Activated T-cell treated with anti-CD3 and anti-CD28 coated beads, Interleukin-2, amount 50 U/mL, for 72 hours (primary cell): ENCODE measurements at places on chromosomes 3 and 15. TPM values are rescaled to one million over a fixed set of nuclear protein-coding genes. Genes with fewer than 3 reads are reported as not detected.

GRCh38 chr15:51312166-51313073 lies 26.0 kb downstream of the CYP19A1 start:
- H3K4me3 ChIP-seq = no peak overlapping the region
- H3K4me1 ChIP-seq = no peaks in the 10 kb centered on the region
- no peak for DNase-seq
- no peaks in the 10 kb centered on the region for H3K27me3 ChIP-seq
- H3K36me3 ChIP-seq = no peaks in the 10 kb centered on the region

DNA sequence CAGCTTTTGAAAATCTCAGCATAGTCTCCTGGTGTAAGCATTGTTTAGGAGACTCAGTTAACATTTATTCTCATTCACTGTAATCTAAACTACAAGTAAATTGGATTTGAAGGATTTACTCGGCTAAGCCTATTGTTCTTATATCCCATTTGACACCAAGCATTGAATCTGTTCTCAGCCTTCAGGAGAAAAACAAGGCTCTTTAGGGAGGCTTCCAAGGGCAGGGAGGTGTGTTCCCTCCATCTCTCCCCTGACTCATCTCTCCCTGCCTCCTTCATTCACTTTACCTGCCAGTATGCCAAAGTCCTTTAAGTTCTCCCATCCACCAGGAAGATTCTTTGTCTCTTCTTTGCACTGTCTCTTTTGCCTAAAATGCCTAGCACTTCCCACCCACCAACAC lies 347.8 kb downstream of the MFSD1 start:
- H3K36me3 ChIP-seq = no peaks in the 10 kb centered on the region
- no peaks in the 10 kb centered on the region for H3K27me3 ChIP-seq
- H3K27ac ChIP-seq = no peak overlapping the region

- H3K4me3 ChIP-seq = no peak overlapping the region
- peaks cover 11% of the 10 kb centered on the region for H3K36me3 ChIP-seq
- peaks cover 6% of the 10 kb centered on the region for H3K4me1 ChIP-seq
Measured at GRCh38 chr15:52626671-52627369, 52.4 kb downstream of the ATOSA start.

DNA sequence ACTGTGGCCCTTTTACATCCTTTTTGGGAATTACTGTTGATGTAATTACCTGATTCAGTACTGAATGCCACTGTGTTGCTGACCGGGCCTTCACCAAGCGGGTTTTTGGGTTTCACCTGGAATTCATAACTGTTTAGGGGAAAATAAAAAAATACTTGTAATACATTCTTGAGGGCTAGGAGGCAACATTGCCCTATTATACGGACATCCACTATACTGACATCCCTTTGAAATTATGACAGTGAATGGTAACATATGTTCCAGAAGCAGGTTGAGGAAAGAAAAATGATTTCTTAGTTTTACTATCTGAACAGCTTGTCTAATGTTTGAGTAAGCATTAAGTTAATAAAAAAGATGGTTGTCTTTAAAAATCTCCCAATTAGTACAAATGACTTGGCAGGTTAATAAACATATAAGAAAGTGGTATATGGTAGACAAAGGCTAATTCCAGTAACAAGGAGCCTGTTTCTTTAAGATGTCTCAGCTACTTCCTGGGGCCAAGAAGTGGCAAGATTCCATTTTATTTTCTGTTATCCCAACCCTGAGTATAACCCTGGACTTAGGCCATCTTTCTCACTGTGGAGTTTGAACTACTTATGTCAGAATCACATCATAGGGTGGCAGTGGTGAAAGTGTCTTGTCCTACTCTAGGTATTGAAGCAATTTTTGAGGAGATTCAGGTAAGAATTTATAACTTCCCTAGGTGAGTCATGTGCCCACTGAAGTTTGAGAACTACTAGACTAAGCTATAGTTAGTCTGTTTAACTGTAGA lies 45.5 kb downstream of the TFG start:
- no peak for DNase-seq
- H3K27ac ChIP-seq = no peak overlapping the region
- no peaks in the 10 kb centered on the region for H3K27me3 ChIP-seq
- H3K4me1 ChIP-seq = peaks cover 2% of the 10 kb centered on the region
- no peak overlapping the region for H3K4me3 ChIP-seq
- H3K36me3 ChIP-seq = peaks cover 2% of the 10 kb centered on the region

GRCh38 chr15:80822256-80822655 lies 43.1 kb downstream of the CEMIP start:
- H3K36me3 ChIP-seq = no peaks in the 10 kb centered on the region
- H3K27ac ChIP-seq = no peak overlapping the region
- DNase-seq = no peak
- peaks cover 6% of the 10 kb centered on the region for H3K27me3 ChIP-seq
- H3K4me3 ChIP-seq = no peak overlapping the region

GRCh38 chr15:48432688-48433087 lies 101.5 kb downstream of the DUT start:
- H3K36me3 ChIP-seq = no peaks in the 10 kb centered on the region
- H3K4me1 ChIP-seq = peaks cover 8% of the 10 kb centered on the region

GRCh38 chr15:57494581-57494980 lies 97.1 kb upstream of the MYZAP start:
- H3K36me3 ChIP-seq = no peaks in the 10 kb centered on the region
- DNase-seq = no peak
- H3K4me1 ChIP-seq = no peaks in the 10 kb centered on the region
- no peak overlapping the region for H3K4me3 ChIP-seq

- no peaks in the 10 kb centered on the region for H3K4me1 ChIP-seq
- no peaks in the 10 kb centered on the region for H3K36me3 ChIP-seq
- H3K27me3 ChIP-seq = no peaks in the 10 kb centered on the region
- DNase-seq = no peak
Measured at GRCh38 chr3:157467200-157467599, 30.6 kb downstream of the PTX3 start.

GRCh38 chr3:113839551-113839950 lies 963 bp downstream of the GRAMD1C start:
- peak overlapping the region; percentile 83 for H3K4me3 ChIP-seq
- H3K4me1 ChIP-seq = peaks cover 7% of the 10 kb centered on the region
- H3K27me3 ChIP-seq = peaks cover 5% of the 10 kb centered on the region
- no peak overlapping the region for H3K27ac ChIP-seq
- no peaks in the 10 kb centered on the region for H3K36me3 ChIP-seq
- no peak for DNase-seq

DNA sequence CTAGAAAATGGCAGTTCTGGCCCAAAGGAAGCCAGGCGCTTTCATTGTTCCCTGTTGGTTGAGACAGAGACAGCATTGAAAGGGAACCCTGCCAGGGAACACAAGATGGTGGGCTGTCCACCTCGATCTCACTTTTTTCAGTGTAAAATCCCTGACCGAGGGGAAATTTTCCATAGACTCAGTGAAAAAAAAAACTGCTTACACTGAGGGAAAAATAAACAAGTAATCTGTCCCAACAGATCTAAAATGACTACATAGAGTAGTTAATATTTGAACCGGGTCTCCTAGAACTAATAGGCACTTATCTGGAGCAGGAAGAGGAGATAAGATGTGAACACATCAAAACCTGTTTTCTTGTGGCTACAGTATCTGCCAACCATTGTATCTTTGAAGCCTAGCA lies 763.4 kb upstream of the GOLIM4 start:
- no peaks in the 10 kb centered on the region for H3K36me3 ChIP-seq
- H3K27me3 ChIP-seq = peaks cover 7% of the 10 kb centered on the region
- H3K4me3 ChIP-seq = no peak overlapping the region
- H3K4me1 ChIP-seq = no peaks in the 10 kb centered on the region
- no peak for DNase-seq
- no peak overlapping the region for H3K27ac ChIP-seq

GRCh38 chr3:151501923-151502632 lies 41.2 kb upstream of the IGSF10 start:
- H3K4me3 ChIP-seq = no peak overlapping the region
- H3K27me3 ChIP-seq = peaks cover 5% of the 10 kb centered on the region
- DNase-seq = no peak
- H3K36me3 ChIP-seq = no peaks in the 10 kb centered on the region

DNA sequence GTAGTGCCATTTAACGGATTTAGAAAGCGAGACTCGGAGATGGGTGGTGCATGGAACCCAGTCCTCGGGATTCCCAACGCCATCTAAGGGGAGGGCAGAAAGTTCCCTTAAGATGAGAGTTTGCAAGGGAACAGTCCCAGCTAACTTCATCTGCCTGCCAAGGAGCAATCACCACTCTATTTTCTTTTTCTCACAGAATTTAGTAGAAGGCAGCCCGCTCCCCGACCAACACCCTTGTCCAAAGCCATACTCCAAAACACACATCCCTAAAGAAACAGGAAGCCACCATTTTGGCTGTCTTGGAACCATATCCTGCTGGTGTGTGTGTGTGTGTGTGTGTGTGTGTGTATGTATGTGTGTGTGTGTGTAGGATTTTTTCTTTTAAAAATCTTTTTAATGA lies 7.1 kb upstream of the FGD5 start:
- H3K4me3 ChIP-seq = no peak overlapping the region
- DNase-seq = no peak
- H3K27ac ChIP-seq = no peak overlapping the region
- H3K36me3 ChIP-seq = no peaks in the 10 kb centered on the region
- peaks cover 70% of the 10 kb centered on the region for H3K27me3 ChIP-seq
- peaks cover 10% of the 10 kb centered on the region for H3K4me1 ChIP-seq

DNA sequence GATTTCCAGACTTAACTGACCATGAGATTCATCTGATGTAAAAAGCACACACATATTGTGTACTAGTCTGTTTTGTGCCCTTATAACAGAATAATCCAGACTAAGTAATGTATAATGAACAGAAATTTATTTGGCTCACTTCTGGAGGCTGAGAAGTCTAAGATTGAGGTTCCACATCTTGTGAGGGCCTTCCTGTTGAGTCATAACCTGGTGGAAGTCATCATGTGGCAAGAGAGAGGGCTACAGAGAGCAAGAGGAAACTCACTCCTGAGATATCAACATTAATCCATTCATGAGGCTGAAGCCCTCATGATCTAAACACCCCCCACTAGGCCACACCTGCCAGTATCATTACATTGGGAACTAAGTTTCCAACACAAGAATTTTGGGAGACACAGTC lies 977.6 kb downstream of the MCTP2 start:
- H3K4me3 ChIP-seq = no peak overlapping the region
- H3K27ac ChIP-seq = no peak overlapping the region
- peaks cover 3% of the 10 kb centered on the region for H3K36me3 ChIP-seq
- DNase-seq = no peak
- no peaks in the 10 kb centered on the region for H3K4me1 ChIP-seq

GRCh38 chr3:61632568-61633175 lies 71.3 kb downstream of the PTPRG start:
- no peaks in the 10 kb centered on the region for H3K36me3 ChIP-seq
- H3K27ac ChIP-seq = no peak overlapping the region
- H3K27me3 ChIP-seq = no peaks in the 10 kb centered on the region
- DNase-seq = no peak
- no peaks in the 10 kb centered on the region for H3K4me1 ChIP-seq
- no peak overlapping the region for H3K4me3 ChIP-seq

DNA sequence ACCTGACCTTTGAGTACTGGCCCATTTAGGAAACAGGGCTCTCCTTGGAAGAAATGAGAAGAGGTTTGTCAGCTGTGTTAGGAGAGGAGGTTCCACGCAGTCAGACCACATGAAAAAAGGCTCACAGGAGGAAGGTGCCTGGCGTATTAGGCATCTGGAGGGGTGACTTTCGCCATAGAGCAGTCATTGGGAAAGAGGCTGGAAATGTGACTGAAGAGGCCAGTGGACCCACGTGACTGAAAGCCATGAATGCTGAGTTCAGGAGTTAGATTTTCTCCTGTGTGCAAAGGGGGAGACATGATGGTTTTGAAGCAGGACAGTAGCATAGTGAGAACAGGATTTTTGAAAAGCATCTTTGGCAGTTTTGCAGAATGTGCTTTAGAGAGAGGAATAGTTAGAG lies 29.7 kb upstream of the RNF7 start:
- H3K4me1 ChIP-seq = peaks cover 6% of the 10 kb centered on the region
- DNase-seq = no peak
- no peaks in the 10 kb centered on the region for H3K36me3 ChIP-seq
- H3K27ac ChIP-seq = no peak overlapping the region
- H3K4me3 ChIP-seq = no peak overlapping the region

DNA sequence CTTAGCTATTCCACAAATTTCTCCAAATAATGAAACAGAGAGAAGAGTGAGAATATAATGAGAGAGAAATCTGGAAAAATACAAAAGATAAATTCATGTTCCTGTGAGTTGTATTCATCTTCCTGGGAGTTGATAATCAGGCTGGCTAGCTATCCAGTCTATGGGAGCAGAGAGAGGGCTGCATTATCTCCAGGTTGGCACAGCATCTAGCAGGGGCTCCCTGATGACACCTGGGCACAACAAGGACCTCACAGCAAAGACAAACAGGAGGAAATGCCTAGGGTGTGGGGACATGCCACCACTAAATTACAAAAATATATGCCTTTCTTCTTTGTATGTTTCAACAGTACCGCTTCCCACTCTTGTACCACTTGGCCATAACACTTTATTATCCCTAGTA lies 1.9 kb downstream of the EHD4 start:
- DNase-seq = no peak
- peaks cover 62% of the 10 kb centered on the region for H3K4me1 ChIP-seq
- H3K27me3 ChIP-seq = peaks cover 18% of the 10 kb centered on the region
- H3K27ac ChIP-seq = peak overlapping the region; percentile 99

DNA sequence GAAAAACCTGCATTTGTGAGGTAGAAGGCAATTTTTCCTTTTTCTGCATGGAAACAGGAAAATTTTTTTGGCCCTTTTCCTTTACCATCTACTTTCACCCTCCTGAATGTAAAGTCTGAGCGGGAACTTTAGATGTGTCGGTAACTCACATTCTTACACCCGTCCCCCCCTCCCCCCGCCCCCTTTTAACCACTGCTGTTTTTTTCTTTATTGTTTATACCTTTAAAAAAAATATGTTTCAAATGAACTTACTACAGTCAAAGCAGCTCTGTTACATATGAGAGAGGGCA lies 487 bp upstream of the HES1 start:
- H3K4me3 ChIP-seq = peak overlapping the region; percentile 84
- H3K4me1 ChIP-seq = peaks cover 57% of the 10 kb centered on the region
- no peak for DNase-seq
- H3K27me3 ChIP-seq = peaks cover 81% of the 10 kb centered on the region
- no peaks in the 10 kb centered on the region for H3K36me3 ChIP-seq

CEP63 gene
- 33.6 TPM for total RNA-seq

PLCH1 gene
- total RNA-seq = 1.1 TPM

ZNF106 gene
- 51.1 TPM for total RNA-seq

CX3CR1 gene
- 0.79 TPM for total RNA-seq

PLSCR5 gene
- total RNA-seq = not detected

IL17RC gene
- 0.41 TPM for total RNA-seq

HYAL1 gene
- 0.19 TPM for total RNA-seq

KCNAB1 gene
- not detected for total RNA-seq

CHRM5 gene
- not detected for total RNA-seq

CD200 gene
- total RNA-seq = 23.5 TPM

EFCAB12 gene
- 1.0 TPM for total RNA-seq

INSYN1 gene
- not detected for total RNA-seq
